ENCODE measurements at places on chromosomes 2 and 18.

DNA sequence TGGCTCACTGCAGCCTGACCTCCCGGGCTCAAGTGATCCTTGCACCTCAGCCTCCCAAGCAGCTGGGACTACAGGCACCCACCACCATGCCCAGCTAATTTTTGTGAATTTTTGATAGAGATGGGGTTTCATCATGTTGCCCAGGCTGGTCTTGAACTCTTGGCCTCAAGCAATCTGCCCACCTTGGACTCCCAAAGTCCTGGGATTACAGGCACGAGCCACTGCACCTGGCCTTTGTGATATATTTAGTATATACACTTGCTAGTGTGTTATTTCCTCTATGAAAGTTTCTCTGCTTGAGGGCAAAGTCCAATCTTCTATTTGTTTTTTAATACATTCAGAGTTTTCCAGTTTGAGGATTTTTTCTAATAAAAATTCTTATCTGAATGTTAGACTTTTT is 119.3 kb downstream of the GALNT3 start:
- no peak for DNase-seq

DNA sequence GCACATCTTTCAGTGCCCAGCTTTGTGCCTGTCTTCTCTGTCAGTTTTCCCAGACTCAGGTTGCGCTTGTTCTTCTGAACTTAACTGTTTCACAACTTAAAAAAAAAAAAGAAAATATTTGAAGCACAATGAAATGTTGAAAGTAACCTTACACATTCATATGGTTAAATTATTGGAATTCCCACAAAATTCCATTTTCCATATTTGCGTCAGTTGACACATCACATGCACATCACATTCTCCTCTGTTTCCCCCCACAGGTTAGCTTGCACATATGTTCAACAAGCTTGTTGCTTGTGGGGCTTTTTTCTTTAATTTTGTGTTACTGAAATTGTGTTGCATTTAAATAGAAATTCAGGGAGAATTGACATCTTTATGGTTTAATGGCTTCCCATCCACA is 8.3 kb downstream of the MYO1B start:
- DNase-seq: no peak

GRCh38 chr2:172389685-172390339 is 37.6 kb upstream of the ITGA6 start:
- DNase-seq: no peak

- DNase-seq: no peak
Observed at GRCh38 chr18:63725682-63726480, 23.1 kb downstream of the SERPINB11 start.

GRCh38 chr2:4745056-4745991 is 946.9 kb upstream of the SOX11 start:
- no peak for DNase-seq

- peak; percentile 18 for DNase-seq
Observed at GRCh38 chr2:168220965-168221819, 26.2 kb downstream of the STK39 start.

GRCh38 chr2:236169741-236170589 is 1.8 kb upstream of the GBX2 start:
- DNase-seq: no peak

- no peak for DNase-seq
Observed at GRCh38 chr2:95392730-95393455, 9.6 kb upstream of the FAHD2A start.

DNA sequence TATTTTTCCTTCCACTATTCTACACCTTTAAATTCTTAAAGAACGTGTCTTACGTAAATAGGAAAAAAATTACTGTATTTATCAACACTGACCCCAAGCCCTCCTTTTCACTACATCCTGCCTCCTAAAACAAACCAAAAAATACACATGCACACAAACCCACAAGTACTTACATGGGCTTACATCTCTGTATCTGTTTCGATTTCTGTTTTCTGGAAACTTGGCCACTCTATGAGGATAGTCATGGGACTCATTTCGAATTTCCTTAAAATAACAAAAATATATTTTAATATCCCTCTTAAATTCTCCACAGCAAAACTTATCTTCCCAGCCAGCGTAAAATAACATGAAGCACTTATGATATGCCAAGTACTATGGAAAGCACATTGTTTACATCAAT is 25.0 kb downstream of the PTPN2 start:
- DNase-seq: no peak

GRCh38 chr2:10814571-10815331 is 2.2 kb upstream of the PDIA6 start:
- DNase-seq: no peak

DNA sequence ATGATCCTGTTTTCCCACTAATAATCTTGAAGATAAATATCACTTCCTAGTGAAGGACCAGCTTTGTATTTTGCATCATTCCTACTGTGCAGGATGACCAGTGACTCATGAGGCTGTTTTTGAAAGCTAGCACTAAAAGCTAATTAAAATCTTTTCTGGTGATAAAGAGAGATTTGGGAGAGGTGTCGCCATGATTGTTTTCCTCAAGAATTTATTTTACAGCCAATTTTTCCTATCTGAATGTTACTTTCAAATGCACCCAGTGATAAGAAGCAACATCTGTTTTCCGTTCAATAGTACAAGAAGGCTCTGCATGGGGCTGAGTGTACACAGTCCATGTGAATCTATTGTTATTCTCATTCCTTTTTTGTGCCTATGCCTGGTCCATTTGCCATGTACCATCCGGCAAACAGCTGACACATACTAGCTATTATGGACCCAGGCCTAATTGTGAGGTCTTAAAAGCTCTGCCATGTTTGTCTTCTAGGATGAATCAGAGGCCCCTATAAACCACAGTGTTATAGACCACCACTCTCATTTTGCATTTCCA is 28.4 kb downstream of the MEIS1 start:
- DNase-seq: no peak

- no peak for DNase-seq
Observed at GRCh38 chr2:121212661-121213325, 72.2 kb downstream of the TFCP2L1 start.

GRCh38 chr2:233418761-233419546 is 64.7 kb downstream of the DGKD start:
- DNase-seq: peak; percentile 24

- DNase-seq: no peak
Observed at GRCh38 chr2:133253793-133254192, 314.5 kb downstream of the NCKAP5 start.

DNA sequence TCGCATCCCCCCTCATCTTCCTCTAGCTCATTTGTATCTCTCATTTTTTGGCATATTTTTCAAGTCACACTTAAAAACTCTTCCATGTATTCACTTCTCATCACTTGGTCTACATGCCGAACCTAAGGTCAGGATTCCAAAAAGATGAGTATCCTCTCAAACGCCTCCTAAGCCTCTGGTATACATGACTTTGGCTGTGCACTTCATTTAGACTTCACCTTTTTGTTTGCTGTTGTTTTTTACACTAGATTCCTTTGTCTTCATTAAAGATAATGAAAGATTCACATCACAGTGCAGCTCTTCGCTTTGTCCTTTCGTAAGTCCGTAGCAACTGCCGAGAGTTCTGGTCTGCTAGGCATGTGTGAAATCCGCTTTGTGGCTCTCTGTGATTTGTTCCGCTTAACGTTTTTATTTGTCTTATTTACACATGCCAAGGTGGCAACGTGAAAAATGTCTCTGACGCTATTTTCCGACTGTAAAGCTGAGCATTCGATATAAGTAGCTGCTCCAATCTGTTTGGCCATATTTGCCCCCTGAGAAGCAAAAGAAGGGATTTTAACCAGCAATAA is 17.7 kb downstream of the RND3 start:
- no peak for DNase-seq

DNA sequence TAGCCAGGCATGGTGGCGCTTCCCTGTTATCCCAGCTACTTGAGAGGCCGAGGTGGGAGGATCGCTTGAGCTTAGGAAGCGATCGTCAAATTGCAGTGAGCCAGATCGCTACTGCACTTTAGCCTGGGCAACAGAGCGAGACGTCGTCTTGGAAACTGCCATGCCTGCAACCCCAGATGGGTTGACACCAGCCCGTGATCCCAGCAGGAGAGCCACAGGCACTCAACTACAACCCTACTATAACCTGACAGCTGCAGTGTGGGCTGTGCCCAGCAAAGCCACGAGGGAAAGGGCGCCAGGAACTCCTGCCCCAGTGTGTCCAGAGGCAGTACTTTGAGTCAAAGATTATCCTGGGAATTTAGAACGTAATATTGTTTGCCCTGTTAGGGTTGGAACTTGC is 85.6 kb downstream of the SS18 start:
- DNase-seq: no peak

GRCh38 chr2:167925758-167926157 is 321.6 kb downstream of the STK39 start:
- DNase-seq: no peak

- DNase-seq: peak; percentile 0
Observed at GRCh38 chr2:128028668-128029054, 802 bp upstream of the SAP130 start.

DNA sequence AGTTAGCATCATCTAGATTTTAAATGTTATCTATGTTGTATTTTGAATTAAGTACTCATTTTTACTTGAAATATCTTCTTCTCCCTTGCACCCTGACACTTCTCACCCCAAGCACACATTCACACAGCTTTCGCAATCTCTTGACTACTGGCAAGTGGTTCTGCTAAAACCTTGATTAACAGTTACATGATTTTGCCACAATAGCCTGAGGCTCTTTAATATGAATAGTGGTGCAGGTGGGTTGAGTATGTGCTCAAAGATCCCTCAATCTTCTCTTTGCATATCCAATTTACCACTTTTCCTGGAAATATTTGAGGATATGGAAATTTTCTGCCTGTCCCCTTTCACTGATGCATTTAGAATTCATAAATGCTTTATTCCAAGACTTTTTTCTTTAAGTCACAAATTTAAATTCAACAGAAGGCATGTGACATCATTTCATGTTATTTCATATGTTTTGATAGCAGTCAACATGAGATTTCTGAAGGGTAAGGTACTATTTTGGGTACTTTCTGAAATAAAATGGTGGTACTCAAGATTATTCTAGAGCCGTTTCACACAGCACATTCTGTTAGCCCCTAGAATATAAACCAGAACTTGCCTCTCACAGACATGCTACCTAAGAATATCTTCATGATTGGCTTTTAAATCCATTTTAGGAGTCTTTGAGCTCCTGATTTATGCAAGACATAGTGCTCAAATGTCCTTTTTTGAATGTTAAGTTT is 339.7 kb downstream of the RPRM start:
- DNase-seq: no peak

DNA sequence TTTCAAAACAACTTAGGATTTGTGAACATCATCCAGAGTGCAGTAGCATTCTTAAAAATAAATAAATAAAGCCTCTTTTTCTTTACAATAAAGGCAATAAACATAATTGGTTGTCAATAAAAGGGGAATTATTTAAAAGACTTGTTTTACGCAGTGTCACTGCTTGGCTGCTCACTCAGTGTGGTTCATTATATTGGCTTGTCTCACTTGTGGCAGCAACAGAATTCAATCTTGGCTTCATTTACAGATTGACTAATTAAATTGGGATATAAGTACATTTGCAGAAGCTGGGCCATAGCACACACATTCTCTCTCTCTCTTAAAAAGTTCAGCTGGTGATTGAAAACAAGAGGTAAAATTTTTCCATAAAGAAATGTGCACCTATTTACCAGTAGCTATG is 1027.6 kb downstream of the LRP1B start:
- DNase-seq: no peak

DNA sequence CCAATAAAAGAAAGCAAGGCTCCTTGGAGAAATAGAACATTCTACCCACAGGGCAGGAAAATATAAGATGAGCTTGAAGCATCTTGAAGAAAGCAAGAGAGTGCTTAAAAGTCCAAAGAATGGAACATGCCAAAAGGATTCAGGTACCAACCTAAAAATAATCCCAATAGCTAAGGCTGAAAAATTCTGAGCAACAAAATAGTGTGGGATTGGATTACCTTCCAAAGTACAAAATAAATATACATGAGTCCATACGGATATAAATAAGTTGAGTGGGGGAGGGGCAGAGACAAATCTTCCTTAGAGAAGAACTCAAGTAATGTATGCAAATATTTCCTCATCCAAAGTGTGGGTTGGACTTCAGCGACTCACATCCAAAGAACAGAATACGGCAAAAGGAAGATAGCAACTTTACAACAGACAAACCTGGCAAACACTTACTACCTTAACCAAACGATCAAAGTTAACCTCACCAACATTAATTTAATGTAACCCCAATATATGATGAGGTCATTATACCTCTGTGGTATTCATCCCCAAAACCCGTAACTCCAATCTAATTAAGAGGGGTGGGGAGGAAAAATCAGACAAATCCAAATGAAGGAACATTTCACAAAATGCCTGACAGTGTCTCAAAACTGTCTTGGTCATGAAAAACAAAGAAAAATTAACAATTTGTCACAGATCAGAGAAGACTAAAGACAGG is 26.9 kb downstream of the MEMO1 start:
- DNase-seq: no peak

GRCh38 chr2:238285653-238286082 is 2.7 kb downstream of the PER2 start:
- DNase-seq: peak; percentile 92

DNA sequence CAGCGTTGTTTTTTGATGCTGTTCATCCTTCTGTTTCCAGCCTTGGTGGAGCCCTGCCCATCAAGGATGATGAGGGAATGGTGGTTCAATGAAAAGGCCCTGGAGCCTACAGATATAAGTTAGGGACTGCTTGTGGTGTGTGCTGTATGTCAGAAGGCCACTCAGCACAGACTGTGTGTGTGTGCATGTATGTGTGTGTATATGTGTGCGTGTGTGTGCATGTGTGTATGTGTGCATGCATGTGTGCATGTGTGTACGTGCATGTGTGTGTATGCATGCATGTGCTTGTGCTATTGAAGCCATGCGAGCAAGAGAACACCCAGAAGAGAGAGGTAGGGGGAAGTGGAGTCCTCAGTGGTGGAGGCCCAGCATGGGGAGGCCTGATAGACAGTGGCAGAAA is 304.9 kb downstream of the CYP26B1 start:
- no peak for DNase-seq

DNA sequence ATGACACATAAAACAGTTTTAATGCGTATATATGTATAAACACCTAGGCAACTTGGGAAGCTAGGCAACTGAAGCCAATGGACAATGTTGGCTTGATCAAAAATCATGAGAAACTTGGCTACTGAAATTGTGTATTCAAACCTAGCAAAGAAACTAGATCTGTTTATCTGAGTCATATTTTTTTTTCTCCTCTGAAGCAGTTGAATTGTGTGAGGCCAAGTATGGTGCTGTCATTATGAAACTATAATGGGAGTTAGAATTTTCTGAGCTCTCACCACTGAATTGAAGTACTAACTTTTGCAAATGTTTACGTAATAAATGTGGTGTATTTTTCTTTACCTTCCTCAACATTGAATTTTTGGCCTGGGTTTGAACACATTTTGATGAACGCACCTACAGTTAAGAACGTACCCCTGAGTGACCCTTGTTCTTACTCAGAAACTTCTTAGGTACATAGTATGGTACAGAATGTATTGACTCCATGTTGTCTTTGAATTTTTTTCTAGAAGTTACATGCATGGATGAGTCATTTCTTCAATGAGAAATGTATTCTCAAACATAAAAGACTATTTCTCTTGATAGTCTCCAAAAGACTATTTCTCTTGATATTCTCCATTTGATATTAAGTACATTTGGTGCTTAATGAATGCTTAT is 23.8 kb downstream of the CD28 start:
- DNase-seq: peak; percentile 26
